BE2C (cell line): ENCODE measurements at places on chromosomes 1 and 21.

DNA sequence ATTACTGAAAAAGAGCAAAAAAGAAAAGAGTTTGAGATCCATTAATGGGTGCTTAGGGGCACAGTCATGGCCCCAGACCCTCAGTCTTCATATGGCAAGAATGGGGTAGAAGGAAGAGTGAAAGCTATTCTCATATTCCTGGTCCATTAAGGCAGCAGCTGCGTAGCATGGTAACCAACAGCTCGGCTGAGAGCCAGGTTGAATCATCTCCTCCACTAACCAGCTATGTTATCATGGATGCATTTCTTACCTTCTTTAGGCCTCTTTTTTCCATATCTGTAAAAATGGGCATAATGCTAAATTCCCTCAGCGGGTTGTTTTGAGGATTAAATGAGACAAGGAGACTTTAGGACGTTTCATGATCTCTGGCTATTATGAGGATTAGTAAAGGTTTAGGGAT is 15.0 kb upstream of the SARS1 start:
- DNase-seq: no peak

DNA sequence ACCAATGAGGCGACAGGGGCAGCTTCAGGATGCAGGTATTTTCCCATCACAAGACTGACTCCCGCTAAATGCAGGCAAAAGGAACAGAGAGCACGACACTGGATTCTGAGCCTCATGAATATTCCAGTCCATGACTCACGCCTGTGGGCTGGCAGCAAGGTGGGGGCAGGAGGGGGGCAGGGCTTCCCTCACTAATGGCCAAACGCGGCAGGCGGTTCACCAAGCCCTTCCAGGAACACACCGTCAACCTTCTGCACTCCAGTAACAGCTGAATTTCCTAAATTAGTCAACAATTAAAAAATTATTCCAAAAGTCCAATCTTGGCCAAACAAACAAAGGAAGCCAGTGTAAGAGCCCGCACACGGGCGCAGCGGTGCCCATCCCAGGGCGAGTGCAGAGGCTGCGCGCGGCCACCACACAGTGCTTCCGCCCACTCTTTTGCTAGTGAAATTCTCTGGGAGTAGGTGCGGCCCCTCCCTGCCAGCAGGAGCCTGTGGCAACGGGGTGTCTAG is 12.5 kb upstream of the GPR153 start:
- no peak for DNase-seq

- no peak for DNase-seq
Observed at GRCh38 chr1:187033693-187034390, 205.1 kb downstream of the PLA2G4A start.

GRCh38 chr1:40312238-40313205 is 4.6 kb downstream of the COL9A2 start:
- no peak for DNase-seq

DNA sequence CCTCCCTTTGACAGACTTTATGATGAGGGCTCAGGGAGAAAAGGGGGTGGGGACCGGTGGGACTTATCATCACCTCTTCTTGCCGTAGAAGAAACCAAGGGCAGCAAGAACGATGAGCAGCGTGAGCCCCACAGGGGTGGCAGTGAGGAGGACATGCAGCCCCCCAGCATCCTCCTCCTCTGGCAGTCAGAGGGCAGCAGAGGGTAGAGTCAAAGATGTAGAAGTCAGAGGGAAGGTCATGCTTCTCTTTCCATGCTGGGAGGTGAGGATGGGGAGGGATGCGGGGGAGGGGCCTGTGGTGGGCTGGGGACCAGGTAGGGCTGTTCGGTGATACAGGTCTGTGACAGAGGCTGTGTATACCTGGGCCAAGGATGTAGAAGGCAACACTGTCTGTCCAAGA is 14.8 kb downstream of the INSRR start:
- no peak for DNase-seq

GRCh38 chr1:93692983-93693591 is 11.4 kb upstream of the BCAR3 start:
- no peak for DNase-seq
